ENCODE measurements at places on chromosomes 4 and X.

- DNase-seq = no peak
Observed at GRCh38 chr4:163816494-163816893, 322.0 kb downstream of the TMA16 start.

GRCh38 chr4:121654738-121655137 lies 42.0 kb downstream of the ANXA5 start:
- no peak for DNase-seq

- no peak for DNase-seq
Observed at GRCh38 chr4:47068986-47069385, 37.6 kb downstream of the GABRB1 start.

DNA sequence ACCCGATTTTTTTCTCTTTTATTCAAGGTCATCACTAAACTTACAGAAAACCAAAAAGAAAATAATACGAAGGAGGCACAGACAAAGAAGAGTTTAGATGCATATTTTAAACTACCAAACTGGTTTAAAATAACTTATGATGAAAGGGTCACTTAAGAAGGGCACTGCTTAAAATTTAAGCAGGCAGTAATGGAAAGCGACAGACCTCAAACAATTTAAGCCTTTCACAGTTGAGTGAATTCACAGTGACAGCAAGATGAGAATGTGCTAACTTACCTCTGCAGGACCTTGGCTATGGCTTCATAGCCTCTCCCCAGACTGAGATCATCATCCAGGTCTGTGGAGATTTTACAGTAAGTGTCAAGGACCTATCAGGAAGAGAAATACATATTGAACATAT lies 112.1 kb downstream of the TTC29 start:
- no peak for DNase-seq

- peak; percentile 21 for DNase-seq
Observed at GRCh38 chrX:103845165-103845653, 13.2 kb upstream of the RAB9B start.

- DNase-seq = no peak
Observed at GRCh38 chr4:81038636-81039350, 8.3 kb downstream of the BMP3 start.

- no peak for DNase-seq
Observed at GRCh38 chr4:184764601-184765000, 30.7 kb upstream of the CENPU start.

GRCh38 chrX:130170752-130171445 lies 863 bp upstream of the RAB33A start:
- peak; percentile 76 for DNase-seq

- DNase-seq = no peak
Observed at GRCh38 chr4:52290466-52290865, 239.4 kb downstream of the SPATA18 start.

DNA sequence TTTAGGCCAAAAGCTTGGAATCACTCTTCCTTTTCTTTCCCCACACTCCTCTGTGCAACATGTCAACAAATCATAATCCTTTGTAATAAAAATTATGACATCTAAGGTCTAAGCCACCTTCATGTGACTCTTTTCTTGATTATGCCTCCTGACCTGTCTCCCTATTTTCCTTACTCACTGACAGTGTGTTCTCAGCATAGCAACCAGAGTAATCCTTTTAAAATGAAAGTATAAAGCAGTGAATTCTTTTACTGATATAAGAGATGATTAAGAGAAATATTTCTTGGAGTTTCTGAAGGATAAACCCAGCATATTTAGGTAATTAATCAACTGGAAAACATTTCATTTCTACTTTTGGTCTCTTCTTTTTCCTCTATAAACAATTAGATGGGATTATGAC lies 44.7 kb downstream of the USO1 start:
- no peak for DNase-seq

DNA sequence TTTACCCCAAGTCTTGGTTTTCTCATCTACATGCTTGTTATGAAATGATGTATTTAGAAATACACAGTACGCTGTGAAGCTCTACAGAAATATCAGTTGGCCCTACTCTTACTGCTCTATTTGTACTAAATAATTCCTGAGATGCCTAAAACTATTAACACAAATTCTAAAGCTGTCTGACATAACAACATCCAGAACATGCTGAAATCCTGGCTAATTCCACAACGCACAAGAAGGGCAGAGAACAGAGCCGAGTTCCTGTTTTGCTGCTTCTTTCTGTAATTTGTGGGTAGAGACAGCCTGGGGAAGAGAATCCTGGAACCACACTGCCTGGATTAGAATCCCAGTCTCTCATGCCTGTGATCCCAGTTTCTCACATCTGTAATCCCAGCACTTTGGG lies 59.0 kb downstream of the ZNF827 start:
- DNase-seq = no peak

GRCh38 chr4:65983061-65983460 lies 312.8 kb upstream of the EPHA5 start:
- no peak for DNase-seq

- no peak for DNase-seq
Observed at GRCh38 chr4:84319124-84319523, 180.0 kb downstream of the NKX6-1 start.
